Suppressor macrophage treated with lipopolysaccharide for 1 hour (primary cell): ENCODE measurements at places on chromosomes 6 and 20.
A peak's percentile ranks its signal among the peaks of the same experiment; 100 is the strongest.

DNA sequence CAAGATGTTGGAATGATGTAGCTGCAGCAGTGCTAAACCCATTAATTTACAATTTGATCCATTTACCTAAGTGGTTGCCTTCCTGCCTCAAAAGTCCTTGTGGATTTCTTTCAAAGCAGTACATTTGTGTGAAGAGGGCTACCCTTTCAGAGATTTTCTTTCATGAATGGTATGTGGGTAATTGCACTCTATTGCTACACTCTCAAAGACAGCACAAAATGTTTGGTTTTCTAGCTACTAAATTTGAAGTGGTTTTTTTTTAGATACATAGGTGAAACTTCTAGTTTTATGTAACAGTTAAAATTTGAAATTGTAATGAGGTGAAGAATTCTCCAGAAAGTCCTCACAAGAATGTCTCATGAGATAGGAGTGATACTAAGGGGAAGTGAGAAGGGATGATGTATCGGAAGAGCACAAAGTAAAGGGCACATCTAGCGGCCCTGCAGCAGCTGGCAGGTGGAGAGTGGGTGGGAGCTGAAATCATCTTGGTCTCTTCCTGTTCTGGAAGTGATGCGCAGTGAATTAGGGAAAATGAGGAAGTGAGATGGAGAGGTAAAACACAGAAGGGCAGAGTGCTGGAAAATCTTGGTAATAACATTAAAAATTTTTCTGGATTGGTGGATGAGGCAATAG, 236.8 kb upstream of the MAN1A1 start:
- peak; percentile 19 for DNase-seq

GRCh38 chr6:43742285-43742684, 27.7 kb upstream of the VEGFA start:
- no peak for DNase-seq

GRCh38 chr6:157909282-157909664, 72.4 kb upstream of the SYNJ2 start:
- DNase-seq = no peak

DNA sequence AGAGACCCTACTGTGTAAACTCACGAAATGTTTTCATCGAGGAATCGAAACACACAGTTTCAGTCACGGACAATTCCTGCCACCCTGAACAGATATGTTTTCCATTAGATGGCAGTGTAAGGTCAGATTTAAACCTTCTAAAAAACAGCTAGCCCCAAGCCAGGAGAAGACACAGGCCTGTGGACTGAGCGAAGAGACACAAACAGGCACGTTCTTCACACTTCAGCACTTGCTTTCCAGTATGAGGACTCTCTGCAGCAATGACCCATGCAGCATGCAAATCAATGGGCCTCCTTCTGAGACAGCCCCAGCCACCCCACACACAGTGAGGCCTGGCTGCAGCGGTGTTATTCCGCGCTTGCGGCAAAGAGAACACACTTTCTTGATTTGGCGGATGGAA, 31.9 kb downstream of the HUS1B start:
- no peak for DNase-seq

DNA sequence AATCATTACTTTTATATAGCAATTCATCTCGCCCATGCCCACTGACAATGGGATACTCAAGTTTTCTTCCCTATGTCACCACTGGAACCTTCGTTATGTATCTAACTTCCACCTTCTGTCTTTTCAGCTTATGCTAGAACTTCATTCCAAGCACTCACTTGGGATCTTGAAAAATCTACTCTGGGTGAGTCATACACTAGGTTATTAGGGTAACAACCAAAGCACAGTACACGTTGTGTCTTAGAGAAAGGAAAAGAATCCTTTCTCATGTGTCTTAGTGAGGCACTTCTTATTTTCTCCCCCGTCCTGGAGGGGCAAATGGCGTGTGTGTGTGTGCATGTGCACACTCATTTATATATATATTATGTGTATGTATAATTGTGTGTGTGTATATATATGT, 18.3 kb upstream of the FAM162B start:
- no peak for DNase-seq

DNA sequence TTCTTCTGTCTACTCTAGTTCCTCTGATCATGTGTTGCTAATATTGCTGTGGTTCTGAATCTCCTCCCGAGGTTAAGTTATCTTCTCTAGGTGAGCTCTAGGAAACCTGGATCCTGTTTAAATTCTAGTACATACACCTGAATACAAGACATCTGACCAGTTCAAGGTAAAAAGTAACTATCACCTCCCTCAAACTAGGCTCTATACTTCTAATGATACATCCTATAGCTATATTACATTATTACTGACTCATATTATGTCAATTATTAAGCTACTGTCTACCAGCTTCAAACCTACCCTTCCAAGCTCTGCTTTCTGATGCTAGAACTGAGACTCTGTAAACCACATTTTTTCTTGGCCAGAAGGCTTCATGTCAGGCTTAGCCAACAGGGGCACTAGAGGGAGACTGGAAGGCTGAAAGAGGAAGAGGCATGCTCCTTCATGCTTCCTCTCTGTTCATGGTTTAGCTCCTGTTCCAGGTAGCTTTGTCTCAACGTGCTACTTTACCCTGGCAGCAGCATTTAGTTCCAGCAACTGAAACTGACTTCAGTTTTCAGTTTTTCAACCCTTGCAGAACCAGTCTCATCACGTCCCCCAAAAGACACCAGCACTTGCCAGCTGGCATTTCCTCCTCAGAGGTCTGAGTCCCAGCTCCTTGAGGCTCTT, 148.4 kb upstream of the TOP1 start:
- peak; percentile 38 for DNase-seq

DNA sequence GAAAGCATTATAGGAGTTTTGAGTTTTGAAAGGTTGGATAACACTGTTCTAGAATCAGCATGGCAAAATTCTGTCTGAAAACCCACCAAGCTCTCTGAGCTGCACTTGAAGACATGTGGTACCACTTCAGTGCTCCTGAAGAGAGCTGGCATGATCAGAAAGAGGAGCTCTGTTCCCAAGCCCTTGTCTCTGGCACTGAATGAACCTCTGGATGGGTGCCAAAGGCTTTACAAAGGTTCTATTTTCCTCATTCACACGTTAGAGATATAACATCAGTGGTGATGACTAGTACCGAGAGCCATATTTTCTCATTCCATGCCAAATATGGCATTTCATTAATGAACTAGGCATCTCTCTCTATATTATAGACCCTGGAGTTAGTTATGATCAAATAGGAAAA, 301.8 kb upstream of the ID4 start:
- DNase-seq = no peak

DNA sequence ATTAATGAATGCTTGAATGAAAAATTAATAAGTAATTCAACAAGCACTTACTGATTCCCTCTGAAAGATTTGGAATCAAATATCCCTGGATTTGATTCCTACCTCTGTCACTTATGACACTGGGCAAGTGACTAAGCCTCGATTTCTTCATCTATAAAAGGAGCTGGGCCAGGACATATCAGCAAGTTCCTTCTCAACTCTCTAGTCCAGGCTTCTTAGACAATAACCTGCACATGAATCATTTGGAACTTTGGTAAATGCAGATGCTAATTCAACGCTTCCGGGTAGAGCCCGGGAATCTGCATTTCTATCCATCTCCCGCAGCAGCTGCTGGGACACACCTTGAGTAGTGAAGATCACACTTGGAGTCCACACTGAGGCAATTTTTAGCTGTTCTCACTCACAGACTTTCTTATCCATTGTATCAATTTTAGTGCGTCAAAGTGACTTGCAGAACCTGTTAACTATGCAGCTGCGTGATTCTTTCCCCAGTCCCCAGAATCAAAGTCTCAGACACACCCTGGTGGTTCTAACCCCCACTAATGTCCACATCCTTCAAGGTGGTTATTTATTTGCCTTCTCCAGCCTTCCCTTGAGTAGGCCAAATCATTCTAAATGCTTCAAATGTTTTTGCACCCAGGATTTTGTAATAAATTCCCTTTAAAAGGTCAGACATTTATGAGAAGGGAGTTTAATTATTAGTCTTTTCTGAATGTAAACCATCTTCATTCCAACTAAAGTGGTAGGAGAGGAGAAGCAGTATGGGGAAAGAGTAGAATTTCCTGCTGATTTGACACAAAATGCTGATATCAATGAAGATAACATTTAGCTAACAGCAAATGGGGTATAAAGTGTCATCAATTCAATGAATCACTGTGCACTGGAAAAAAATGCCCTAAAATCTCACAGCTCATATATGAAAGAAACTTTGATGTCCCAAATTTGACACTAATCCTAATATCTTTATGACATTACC, 26.0 kb upstream of the CCND3 start:
- peak; percentile 52 for DNase-seq

GRCh38 chr6:169780571-169781091, 29.2 kb downstream of the ERMARD start:
- DNase-seq = no peak
